ENCODE measurements at places on chromosomes 2 and 18. TPM values are rescaled to one million over a fixed set of nuclear protein-coding genes. Genes with fewer than 3 reads are reported as not detected.

GRCh38 chr2:52383541-52383940 is 1351.6 kb upstream of the NRXN1 start:
- DNase-seq, result no peak

Gene G6PC2
- total RNA-seq, result not detected

- no peak for DNase-seq
These were observed 91.9 kb upstream of the KLHL29 start for GRCh38 chr2:23293063-23293462.

DNA sequence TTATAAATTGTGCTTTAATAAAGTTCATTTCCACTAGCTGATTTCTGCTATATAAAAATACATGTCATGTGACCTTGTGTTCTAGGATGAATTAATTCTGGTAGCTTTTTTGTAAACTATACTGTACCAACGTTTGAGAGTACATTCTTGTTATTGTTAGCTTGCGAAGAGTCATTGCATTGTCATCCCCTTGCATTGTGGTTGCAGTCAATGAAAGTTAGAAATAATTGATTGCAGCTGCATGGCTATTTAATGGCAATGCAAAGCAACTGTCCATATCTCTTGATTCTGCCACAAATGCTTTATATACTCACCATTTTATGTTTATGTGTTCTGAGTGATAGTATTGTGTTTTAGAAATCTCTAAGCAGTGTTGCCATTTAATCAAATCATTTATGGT is 91.6 kb downstream of the ZNF407 start:
- no peak for DNase-seq

GRCh38 chr18:31241900-31242409 is 76.0 kb upstream of the DSG1 start:
- no peak for DNase-seq

DNA sequence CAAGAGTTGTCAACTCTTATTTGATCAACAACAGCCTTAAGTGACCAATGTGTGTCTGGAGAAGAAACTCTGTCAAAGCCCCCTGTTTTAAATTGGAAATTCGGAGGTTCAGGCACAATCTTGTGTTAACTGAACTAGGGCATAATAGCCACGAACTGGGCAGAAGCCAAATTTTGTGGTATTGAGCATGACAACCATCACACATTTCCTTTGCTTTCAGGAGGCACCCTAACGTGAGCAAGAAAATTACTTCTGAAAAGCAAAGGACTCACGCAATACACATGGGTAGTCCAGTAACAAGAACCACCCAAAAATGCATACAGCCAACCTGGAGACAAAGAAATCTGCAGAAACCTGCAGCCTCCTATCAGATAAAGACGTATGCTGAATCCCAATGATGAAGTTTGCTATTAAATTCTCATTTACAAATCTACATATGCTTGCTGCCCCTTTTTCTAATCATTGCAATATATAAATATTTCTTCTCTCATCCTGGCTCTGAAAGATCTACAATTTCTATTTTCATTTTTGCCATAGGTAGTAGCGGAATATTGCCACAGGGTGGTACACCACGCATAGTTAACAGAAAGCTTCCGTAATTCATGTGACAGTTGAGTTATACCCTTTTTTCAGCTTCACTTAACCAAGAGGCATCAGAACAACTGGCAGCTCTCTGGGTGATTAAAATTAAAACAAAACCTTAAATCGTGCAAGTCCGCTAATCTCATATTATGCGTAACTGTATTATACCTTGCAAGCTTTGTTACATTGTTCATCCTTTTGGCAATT is 495.8 kb downstream of the NRXN1 start:
- DNase-seq, result no peak

All from CD4-positive, alpha-beta T cell (primary cell).